ENCODE measurements at places on chromosomes 4 and X.

DNA sequence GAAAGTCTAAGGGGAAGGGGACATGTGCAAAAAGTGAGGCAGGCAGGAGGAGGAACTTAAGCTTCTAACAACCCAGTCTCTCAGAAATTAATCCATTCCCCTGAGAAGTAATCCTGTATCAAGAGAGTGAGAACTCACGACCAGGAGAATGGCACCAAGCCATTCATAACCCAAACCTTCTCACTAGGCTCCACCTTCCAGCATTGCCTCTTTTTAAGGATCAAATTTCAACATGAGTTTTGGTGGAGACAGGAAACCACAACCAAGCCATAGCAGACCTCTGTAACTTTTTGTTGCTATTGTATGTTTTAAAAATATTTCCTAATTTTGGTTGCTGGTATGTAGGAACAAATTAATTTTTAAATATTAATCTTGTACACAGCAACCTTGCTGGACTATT lies 32.8 kb downstream of the PASD1 start:
- H3K4me3 ChIP-seq: no peak overlapping the region
- H3K36me3 ChIP-seq: no peaks in the 10 kb centered on the region
- no peak overlapping the region for H3K27ac ChIP-seq
- H3K4me1 ChIP-seq: no peaks in the 10 kb centered on the region

GRCh38 chr4:960636-961350 lies 12.6 kb downstream of the DGKQ start:
- peaks cover 17% of the 10 kb centered on the region for H3K36me3 ChIP-seq
- no peak overlapping the region for H3K4me3 ChIP-seq
- no peaks in the 10 kb centered on the region for H3K27me3 ChIP-seq
- DNase-seq: no peak
- H3K4me1 ChIP-seq: no peaks in the 10 kb centered on the region

DNA sequence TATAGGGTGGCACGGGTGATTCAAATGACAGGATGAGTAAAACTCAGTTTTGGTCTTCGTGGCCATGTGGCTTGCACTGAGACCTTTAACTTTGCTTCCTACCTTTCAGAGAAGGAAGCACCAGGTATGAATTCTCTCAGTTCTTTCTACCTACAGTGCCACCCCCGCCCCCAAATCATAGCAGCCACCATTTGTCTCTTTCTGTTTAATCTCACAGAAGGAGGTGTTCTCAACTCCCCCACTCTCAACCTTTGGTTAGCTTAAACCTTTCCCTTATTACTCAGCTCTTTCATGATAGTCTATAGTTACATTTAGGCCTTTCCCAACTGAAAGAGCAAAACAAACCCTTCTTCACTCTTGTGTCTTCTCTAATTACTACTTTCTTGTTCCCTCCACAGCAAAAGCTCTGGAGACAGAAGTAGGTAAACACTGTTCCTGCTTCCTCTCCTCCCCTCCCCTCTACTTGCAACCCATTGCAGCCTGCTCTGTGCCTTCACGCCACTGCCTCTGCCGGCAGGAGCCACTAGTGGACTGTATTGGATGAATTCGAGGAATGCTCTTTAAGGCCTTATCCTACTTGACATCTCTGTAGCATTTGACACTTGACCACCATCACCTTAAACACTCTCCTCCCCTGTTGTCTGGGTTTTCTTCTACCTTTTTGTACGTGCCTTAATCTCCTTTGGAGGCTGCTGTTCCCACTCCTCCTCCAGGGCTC lies 123.7 kb downstream of the AFF1 start:
- H3K4me1 ChIP-seq: peaks cover 30% of the 10 kb centered on the region
- H3K27ac ChIP-seq: peak overlapping the region; percentile 11
- H3K4me3 ChIP-seq: no peak overlapping the region
- no peaks in the 10 kb centered on the region for H3K27me3 ChIP-seq
- H3K36me3 ChIP-seq: no peaks in the 10 kb centered on the region

- H3K27ac ChIP-seq: no peak overlapping the region
- H3K36me3 ChIP-seq: no peaks in the 10 kb centered on the region
- no peak overlapping the region for H3K4me3 ChIP-seq
- DNase-seq: no peak
- H3K27me3 ChIP-seq: no peaks in the 10 kb centered on the region
These were observed 350.3 kb downstream of the STIM2 start for GRCh38 chr4:27210956-27211355.

DNA sequence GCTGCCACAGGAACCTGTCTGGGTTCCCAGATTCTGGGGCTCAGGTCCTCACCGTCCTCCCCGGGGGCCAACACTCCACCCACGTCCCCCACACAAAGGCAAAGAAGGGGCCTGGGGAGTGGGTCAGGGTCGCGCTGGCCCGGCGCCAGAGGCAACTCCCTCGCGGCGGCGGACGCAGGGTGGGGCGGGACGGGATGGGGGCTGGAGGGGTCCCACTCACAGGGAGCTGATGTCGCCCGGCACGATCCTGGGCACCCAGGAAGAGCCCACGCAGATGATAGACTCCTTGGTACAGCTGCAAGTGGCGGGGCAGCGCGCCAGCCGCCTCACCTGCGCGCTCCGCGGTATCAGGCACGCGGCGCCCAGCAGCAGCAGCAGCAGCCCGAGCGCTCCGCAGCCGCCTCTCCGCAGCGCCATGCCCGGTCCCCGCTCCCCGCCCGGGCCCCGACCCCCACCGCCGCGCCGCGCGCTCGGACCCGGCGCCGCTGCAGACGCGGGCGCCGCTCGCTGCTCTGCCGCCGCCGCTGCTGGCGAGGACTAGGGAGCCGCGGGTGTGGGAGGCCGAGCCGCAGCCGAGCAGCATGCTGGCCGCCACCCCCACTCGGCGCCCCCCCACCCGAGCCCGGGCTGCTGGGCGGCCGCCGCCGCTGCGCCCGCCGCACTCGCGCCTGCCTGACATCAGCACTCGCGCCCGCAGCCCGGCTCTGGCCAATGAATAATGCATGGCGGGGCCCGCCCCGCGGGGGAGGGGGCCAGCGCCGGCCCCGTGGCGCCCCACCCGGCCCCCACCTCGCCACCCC lies at the start of gene LGI2:
Gene LGI2 (minus strand): TSS at position 670 of the 800 bp plus-strand sequence. CDS start 253 bp downstream, at position 417.
- peaks cover 5% of the 10 kb centered on the region for H3K36me3 ChIP-seq
- H3K27ac ChIP-seq: no peak within 1 kb of the TSS
- H3K4me1 ChIP-seq: no peaks in the 10 kb centered on the region
- DNase-seq: peak; percentile 13
- H3K27me3 ChIP-seq: peaks cover 44% of the 10 kb centered on the region
- peak within 1 kb of the TSS; percentile 69 for H3K4me3 ChIP-seq

DNA sequence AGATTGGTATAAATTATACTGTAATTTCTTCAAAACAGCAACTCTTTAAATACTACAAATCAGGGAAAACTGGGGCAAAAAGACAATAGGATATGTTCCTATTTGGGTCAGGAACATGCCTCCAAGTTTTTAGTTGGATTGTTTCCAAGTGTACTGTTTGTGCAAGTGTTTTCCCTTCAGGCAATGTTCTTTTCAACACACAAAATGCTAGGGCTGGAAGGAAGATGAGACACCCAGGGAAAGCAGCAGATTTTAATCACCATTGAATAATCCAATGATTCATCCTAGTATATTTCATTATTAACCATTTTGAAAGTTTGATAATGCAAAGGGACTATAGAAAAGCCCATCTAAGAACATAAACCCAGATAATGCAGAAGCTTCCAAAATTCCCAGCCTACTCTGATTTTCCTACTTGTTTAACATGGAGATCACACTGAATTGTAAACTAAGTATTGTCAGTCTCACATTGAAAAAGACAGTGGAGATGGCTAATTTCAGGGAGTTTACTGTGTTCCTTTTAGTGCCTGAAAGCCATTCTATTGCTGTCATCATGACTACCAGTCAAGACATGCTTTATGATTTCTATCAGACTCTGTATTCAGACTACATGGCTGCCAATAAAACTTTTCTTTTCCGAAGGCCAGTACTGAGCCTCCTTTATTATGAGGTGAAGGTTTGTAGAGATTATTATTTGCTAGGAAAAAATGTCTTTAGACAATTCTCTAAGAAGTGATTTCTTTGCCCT lies 38.6 kb downstream of the COL4A6 start:
- peaks cover 35% of the 10 kb centered on the region for H3K4me1 ChIP-seq
- DNase-seq: no peak
- H3K27ac ChIP-seq: no peak overlapping the region
- no peaks in the 10 kb centered on the region for H3K36me3 ChIP-seq

- H3K27me3 ChIP-seq: no peaks in the 10 kb centered on the region
- peaks cover 31% of the 10 kb centered on the region for H3K36me3 ChIP-seq
- peak within 1 kb of the TSS; percentile 97 for H3K27ac ChIP-seq
- peak; percentile 91 for DNase-seq
- peak within 1 kb of the TSS; percentile 71 for H3K4me3 ChIP-seq
- peaks cover under 1% of the 10 kb centered on the region for H3K4me1 ChIP-seq
These were observed at the start of gene APBB2 for GRCh38 chr4:41214136-41214824. Gene APBB2 (minus strand): TSS chr4:41214542. CDS start chr4:41033254, 181,288 bp downstream.

DNA sequence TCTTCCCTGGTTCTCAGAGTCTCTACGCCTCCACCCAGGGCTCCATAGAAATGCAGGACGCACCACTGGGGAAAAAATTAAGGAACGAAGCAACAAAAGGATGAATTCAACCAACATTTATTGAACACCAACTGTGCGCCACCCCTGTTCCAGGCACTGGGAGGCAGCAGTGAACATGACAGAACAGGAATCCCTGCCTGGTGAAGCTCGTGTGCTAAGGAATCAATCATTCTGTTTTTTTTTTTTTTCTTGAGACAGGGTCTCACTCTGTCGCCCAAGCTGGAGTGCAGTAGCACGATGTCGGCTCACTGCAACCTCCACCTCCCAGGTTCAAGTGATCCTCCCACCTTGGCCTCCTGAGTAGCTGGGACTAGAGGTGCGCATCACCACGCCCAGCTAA lies 1.9 kb upstream of the FTSJ1 start:
- no peak overlapping the region for H3K27ac ChIP-seq
- peaks cover 28% of the 10 kb centered on the region for H3K4me1 ChIP-seq
- DNase-seq: peak; percentile 47
- H3K36me3 ChIP-seq: peaks cover 37% of the 10 kb centered on the region
- no peak overlapping the region for H3K4me3 ChIP-seq
- H3K27me3 ChIP-seq: peaks cover 13% of the 10 kb centered on the region
